Stimulated activated memory B cell treated with anti-CD40 and anti-IgM and Interleukin-4, amounts not matched to agents 10 μg/mL and 1 μg/mL and 100 μg/mL, for 72 hours (primary cell): ENCODE measurements at places on chromosomes 7 and 10.

GRCh38 chr10:96360766-96361165 lies 2.0 kb upstream of the OPALIN start:
- no peak for ATAC-seq

DNA sequence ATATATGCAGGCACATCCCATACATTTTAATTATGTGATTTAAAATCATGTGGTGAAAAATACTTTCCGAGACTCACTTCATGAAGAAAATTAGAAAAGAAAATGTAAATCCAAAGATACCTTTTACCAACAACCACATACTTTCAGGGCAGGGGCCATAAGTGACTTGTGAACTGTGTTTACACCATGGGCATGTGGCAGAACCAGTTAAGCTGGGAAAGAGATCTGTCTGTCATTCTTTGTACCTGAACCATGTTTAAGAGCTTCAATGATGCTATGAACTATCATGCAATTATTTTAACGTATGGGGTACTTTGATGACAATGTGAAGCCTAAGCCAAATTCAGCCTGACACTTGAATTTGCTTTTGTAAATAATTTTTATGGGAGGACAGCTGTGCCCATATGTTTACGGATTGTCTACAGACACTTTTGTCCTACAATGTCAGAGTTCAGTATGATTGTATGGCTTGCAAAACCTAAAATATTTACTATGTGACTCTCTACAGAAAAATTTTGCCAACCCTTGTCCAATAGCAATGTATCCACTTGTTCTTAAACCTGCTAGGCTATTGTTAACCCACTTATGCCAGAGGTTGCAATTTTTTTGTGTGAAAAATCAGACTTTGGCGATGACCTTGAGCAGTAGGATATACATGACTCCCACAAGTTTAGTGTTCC lies 654.6 kb downstream of the TNS3 start:
- ATAC-seq, result no peak

DNA sequence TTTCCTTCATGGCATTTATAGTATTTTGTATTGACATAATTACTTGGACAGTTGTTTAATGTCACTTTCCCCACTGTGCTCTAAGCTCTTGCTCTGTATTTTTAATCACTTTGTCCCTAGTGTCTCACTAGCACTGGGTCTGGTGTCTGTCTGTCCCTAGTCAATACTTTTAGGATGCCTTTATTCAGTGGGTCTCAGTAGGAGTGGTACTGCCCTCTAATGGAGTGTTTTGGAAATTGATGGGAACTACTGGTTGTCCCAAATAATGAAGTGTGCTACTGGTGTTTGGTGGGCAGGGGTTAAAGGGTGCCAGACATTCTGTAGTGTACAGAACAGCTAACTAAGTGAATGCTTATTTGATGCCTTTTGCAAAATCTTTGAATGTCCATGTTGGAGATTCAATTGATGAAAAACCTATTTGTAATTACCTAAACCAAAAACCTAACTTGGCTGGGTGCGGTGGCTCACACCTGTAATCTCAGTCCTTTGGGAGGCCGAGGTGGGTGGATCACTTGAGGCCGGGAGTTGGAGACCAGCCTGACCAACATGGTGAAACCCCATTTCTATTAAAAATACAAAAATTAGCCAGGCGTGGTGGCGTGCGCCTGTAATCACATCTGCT lies 33.3 kb downstream of the CDK14 start:
- peak; percentile 68 for ATAC-seq

DNA sequence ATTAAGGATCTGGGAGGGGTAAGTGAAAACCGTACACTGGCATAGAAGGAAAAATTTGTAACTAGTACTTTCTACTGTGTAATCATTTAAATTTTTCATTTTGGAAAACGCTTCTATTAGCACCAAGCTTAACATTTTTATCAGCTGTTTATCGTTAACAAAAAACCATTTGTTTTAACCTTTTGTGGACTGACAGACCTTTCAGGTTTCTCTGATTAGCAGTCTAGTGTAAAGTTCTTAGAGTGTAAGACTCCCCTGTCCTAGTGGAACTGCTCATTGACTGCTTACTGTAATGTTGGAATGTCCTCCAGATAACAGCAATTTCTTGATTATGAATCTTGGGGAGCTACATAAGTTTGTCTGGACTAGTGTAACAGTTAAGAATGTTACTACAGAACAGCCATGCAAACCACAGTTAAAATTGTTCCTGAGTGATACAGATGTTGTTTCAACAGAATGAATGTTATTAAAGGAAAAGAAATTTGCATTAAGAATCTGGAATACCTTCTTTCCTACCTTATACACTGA lies 2.0 kb downstream of the DBF4 start:
- ATAC-seq, result no peak

DNA sequence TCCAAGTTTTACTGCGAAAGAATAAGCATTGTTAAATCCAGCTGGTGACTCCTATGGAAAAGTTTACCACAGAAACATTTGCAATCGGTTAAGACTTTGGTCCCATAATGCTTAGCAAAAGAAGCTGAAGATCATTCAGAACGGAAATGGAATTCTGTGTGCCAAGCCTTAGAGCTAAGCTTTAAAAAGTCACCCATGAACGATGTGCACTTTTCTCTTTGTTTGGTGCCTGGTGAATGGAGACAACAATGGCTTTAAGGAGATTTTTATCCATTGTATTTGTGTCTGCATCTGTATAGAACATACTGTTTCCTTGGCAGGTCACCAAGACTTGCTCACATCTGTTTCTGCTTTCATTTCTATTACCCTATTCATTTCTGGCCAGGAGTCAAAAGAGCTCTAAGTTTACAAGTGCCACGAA lies 26.3 kb upstream of the COL1A2 start:
- ATAC-seq, result no peak

GRCh38 chr10:123470336-123470921 lies 195.7 kb upstream of the GPR26 start:
- no peak for ATAC-seq

- no peak for ATAC-seq
These were observed 82.1 kb downstream of the GRID1 start for GRCh38 chr10:86284355-86285105.

- peak; percentile 95 for ATAC-seq
These were observed 804 bp downstream of the C10orf95 start for GRCh38 chr10:102450374-102451104.
